ENCODE measurements at places on chromosomes 4 and X.

- no peak overlapping the region for H3K27ac ChIP-seq
- H3K27me3 ChIP-seq, result no peaks in the 10 kb centered on the region
- H3K36me3 ChIP-seq, result no peaks in the 10 kb centered on the region
- no peak for DNase-seq
- peaks cover 20% of the 10 kb centered on the region for H3K4me1 ChIP-seq
Observed at GRCh38 chr4:122512430-122512829, 55.9 kb upstream of the IL2 start.

- H3K36me3 ChIP-seq, result no peaks in the 10 kb centered on the region
- no peaks in the 10 kb centered on the region for H3K4me1 ChIP-seq
- no peak overlapping the region for H3K27ac ChIP-seq
Observed at GRCh38 chrX:104749951-104750610, 184.1 kb downstream of the IL1RAPL2 start.

GRCh38 chrX:54891573-54891972, 29.1 kb upstream of the TRO start:
- H3K4me3 ChIP-seq, result no peak overlapping the region
- no peaks in the 10 kb centered on the region for H3K4me1 ChIP-seq
- no peaks in the 10 kb centered on the region for H3K27me3 ChIP-seq
- no peak overlapping the region for H3K27ac ChIP-seq
- H3K36me3 ChIP-seq, result no peaks in the 10 kb centered on the region

DNA sequence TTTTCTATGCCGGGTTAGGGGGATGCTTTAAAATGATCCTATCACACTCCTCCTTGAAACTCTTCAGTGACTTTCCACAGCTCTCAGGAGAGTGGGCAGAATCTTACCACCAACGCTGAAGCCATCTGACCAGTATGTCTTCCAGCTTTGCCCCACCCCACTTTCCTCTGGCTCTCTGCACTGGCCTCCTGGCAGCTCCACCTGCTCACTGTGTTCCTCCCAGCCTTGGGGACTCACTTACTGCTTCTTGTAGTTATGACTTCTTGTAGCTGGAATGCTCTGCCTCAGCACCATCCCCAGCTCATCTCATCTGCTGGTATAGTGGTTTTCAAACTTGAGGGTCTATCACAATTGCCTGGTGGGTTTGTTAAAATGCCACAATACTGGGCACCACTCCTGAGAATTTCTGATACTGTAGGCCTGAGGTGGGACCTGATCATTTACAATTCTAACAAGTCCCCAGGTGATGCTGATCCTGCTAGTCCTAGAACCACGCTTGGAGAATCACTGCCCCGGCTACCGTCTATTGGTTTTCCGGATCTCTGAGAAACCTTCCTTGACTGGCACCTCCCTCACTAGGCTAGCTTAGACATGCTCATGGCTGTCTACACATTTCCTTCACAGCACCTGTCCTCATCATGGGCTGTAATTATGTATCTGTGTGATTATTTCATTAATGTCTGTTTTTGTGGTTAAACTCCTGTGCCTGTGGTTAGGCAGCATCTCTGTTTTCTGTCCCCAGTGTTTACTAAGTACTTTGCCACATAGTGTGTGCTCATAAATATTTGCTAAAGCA, 152.2 kb downstream of the MGST2 start:
- no peak for DNase-seq
- H3K27me3 ChIP-seq, result no peaks in the 10 kb centered on the region
- H3K27ac ChIP-seq, result no peak overlapping the region
- H3K4me3 ChIP-seq, result no peak overlapping the region

- H3K36me3 ChIP-seq, result no peaks in the 10 kb centered on the region
- DNase-seq, result no peak
- no peak overlapping the region for H3K27ac ChIP-seq
Observed at GRCh38 chr4:85728464-85728863, 253.5 kb downstream of the ARHGAP24 start.

DNA sequence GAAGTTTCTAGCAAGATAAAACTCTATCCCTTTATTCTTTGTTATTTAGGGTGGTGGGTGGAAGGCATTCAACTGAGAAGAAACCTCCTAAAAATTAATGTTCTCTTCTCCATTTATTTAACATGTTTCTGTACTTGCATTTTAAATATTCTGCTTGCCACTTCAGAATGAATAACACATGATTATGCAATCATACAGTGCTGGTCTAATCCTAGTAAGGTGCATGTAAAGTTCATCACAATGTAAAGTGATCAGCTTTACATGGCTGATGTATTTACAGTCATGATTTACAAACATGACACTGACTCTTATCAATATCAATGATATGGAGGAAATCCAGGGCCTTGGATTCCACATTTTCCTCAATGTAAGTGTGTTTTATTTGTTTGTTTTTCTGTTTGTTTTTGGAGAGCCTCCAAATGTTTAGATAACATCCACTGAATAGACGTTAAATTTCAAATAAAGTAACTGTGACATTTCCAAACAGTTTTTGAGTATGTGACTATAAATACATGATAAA, 342.1 kb upstream of the CTSO start:
- H3K27ac ChIP-seq, result no peak overlapping the region
- no peak for DNase-seq
- no peaks in the 10 kb centered on the region for H3K36me3 ChIP-seq
- H3K4me1 ChIP-seq, result no peaks in the 10 kb centered on the region
- no peak overlapping the region for H3K4me3 ChIP-seq
- no peaks in the 10 kb centered on the region for H3K27me3 ChIP-seq

GRCh38 chr4:24471486-24472160, 112.7 kb downstream of the DHX15 start:
- no peaks in the 10 kb centered on the region for H3K36me3 ChIP-seq
- peak overlapping the region; percentile 81 for H3K4me3 ChIP-seq
- DNase-seq, result no peak
- peaks cover 82% of the 10 kb centered on the region for H3K27me3 ChIP-seq
- H3K4me1 ChIP-seq, result peaks cover 40% of the 10 kb centered on the region

DNA sequence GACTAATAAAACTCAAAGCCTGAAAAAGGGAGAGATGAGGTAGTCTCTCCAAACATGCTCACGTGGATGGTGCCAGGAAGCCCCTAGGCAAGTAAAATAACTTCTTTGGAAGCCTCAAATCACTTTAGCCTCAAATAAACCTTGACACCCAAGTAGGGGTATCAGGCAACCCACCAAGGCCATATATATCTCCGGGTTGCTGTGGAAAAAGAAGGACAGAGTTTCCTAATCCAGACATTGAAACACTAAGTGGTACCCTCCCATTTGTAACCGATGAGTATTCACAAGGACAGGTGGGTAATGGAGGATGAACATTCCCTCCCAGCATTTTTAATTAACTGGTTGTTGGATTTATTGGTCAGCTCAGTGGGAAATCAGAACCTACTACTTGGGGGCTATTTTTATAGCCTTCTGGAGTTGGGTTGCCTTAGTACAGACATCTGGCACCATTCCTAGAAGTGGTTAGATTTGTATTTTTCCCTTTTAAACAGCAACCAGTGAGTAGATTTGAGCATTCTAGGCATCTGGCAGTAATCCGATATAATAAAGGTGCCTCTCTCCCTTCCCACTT, 87.7 kb downstream of the GPC3 start:
- no peaks in the 10 kb centered on the region for H3K27me3 ChIP-seq
- no peaks in the 10 kb centered on the region for H3K4me1 ChIP-seq
- no peak overlapping the region for H3K27ac ChIP-seq
- no peak for DNase-seq
- H3K4me3 ChIP-seq, result no peak overlapping the region
- no peaks in the 10 kb centered on the region for H3K36me3 ChIP-seq

- H3K27me3 ChIP-seq, result no peaks in the 10 kb centered on the region
- H3K4me1 ChIP-seq, result no peaks in the 10 kb centered on the region
- H3K36me3 ChIP-seq, result no peaks in the 10 kb centered on the region
- H3K4me3 ChIP-seq, result no peak overlapping the region
Observed at GRCh38 chr4:164056426-164057142, 562.1 kb downstream of the TMA16 start.

DNA sequence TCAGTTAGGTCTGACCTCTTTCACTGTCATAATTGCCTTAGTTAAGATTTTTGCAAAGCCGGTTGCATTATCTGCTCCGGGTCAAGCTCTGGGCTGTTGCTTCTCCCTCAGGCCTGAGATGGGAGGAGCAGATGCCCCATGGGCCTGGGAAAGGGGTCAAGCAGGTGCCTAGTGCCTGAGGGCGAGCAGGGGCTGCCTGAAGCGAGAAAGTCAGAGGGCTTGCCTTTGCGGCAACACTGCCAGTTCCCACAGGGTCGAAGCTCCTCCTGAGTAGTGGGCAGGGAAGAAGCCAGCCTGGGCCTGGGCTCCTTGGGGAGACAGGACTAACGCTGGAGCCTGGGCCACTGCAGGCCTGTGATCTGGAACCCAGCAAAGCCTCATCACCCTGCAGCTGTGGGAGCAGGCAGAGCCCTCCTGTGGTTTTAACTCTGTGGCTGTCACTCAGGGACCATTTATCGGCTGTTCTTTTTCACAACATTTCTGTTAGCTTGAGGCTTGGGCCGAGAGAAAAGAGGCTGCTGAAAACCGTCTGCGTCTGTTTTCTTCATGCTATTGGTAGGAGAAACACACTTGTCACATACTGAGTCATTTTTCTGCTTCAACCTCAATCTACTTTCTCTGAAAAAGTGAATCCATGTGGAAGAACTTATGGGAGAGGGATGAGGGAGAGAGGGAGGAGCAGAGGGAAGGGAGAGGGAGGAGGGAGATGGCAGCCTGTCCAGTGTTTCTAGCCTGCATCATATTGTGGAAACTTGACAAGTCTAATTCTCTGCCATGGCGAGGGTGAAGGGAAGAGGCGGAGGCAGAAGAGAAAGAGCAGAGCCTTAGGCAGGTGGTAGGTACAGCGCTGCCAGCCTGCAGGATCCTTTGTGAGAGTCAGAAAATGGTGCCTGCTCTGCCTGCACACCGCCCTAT, 68.4 kb downstream of the RHOH start:
- H3K36me3 ChIP-seq, result peaks cover 4% of the 10 kb centered on the region
- peak overlapping the region; percentile 90 for H3K27ac ChIP-seq
- H3K27me3 ChIP-seq, result no peaks in the 10 kb centered on the region
- DNase-seq, result peak; percentile 51

DNA sequence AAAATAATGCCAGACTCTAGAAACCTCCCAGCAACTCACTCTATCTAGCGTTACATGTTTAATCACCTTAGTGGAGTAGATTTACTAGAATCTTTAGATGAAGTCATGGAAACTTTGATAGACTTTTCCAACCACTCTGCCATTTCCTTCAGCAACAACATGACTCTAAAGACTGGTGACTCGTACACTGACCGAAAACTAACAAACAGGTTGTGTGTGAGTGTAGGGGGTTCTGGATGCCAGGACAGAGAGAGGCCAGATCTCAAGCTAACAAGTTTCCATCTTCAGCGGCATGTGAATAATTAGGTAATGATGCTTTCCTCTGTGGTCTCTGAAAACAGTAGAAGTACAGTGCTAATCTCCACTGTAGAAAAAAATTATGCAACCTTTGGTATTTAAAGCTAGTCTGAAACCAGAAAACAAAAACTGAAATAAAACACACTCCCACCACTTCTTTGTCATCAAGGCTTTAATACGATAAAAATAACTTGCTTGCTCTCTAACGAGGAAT, 286.4 kb downstream of the PRDM5 start:
- no peak for DNase-seq
- H3K27ac ChIP-seq, result no peak overlapping the region
- no peaks in the 10 kb centered on the region for H3K4me1 ChIP-seq
- no peak overlapping the region for H3K4me3 ChIP-seq
- H3K27me3 ChIP-seq, result no peaks in the 10 kb centered on the region
- no peaks in the 10 kb centered on the region for H3K36me3 ChIP-seq

DNA sequence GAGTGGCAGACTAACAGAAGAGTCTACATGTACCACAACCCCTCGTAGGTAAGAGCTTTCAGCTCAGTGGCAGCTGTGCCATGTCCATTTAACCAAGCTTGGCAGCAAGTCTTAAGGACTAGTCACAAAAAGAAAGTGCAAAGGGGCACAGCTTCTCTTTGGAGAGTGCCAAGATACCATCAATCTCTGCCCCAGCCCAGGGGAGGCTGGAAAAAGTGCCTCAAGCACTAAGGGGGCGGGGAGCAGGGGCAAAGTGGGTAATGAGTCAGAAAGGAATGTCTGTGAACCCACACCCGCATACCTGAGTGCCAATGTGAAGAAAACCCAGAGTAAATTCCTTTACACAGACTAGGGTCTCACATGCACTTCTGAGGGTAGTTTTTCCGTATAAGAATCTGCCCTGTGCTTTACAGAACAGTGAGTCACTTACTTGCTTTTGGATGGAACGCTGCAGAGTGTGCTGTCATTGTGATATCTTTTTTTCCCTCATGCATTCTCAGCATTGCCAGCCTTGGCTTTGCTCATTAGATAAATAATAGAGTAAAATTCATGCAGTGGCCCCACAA, 219.8 kb downstream of the ZNF674 start:
- H3K4me3 ChIP-seq, result no peak overlapping the region
- no peaks in the 10 kb centered on the region for H3K36me3 ChIP-seq
- H3K27ac ChIP-seq, result no peak overlapping the region
- H3K4me1 ChIP-seq, result peaks cover 32% of the 10 kb centered on the region

GRCh38 chr4:39637586-39638353, 895 bp downstream of the SMIM14 start:
- no peaks in the 10 kb centered on the region for H3K36me3 ChIP-seq
- H3K27ac ChIP-seq, result peak overlapping the region; percentile 92
- H3K4me3 ChIP-seq, result peak overlapping the region; percentile 91
- peaks cover 2% of the 10 kb centered on the region for H3K27me3 ChIP-seq
- H3K4me1 ChIP-seq, result peaks cover 38% of the 10 kb centered on the region

DNA sequence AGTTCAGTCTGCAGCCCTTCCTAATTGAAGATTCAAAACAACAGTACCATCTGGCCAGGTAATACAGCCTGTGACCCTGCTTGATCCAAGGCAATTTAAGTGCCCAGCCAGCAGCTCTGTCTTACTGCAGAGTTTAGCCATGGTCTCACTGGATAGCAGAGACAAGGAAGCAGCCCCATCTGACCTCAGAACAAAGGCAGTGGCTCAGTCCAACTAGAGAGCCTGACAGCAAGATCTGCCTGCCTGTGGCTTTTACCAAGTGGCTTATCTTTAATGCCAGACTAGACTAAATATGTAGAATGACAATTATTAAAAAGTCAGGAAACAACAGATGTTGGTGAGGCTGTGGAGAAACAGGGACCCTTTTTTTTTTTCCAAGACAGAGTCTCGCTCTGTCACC, 293.4 kb downstream of the DTHD1 start:
- no peaks in the 10 kb centered on the region for H3K4me1 ChIP-seq
- DNase-seq, result no peak
- H3K27ac ChIP-seq, result no peak overlapping the region
- no peaks in the 10 kb centered on the region for H3K27me3 ChIP-seq
- no peaks in the 10 kb centered on the region for H3K36me3 ChIP-seq
- H3K4me3 ChIP-seq, result no peak overlapping the region

- H3K27me3 ChIP-seq, result peaks cover 3% of the 10 kb centered on the region
- H3K27ac ChIP-seq, result no peak overlapping the region
- H3K4me1 ChIP-seq, result no peaks in the 10 kb centered on the region
- DNase-seq, result no peak
- H3K4me3 ChIP-seq, result no peak overlapping the region
Observed at GRCh38 chr4:100540131-100540530, 22.3 kb upstream of the EMCN start.

GRCh38 chrX:118423558-118423957, 72.1 kb upstream of the DOCK11 start:
- H3K27ac ChIP-seq, result no peak overlapping the region
- no peaks in the 10 kb centered on the region for H3K27me3 ChIP-seq
- peaks cover 12% of the 10 kb centered on the region for H3K4me1 ChIP-seq
- peak; percentile 6 for DNase-seq

Measured in activated CD4-positive, alpha-beta T cell treated with anti-CD3 and anti-CD28 coated beads, Interleukin-2, amount 10 ng/mL, durations not matched to agents 7 days and 5 days (primary cell).